Small intestine (tissue), 16 donors: ENCODE measurements at places on chromosomes 6 and 20.

DNA sequence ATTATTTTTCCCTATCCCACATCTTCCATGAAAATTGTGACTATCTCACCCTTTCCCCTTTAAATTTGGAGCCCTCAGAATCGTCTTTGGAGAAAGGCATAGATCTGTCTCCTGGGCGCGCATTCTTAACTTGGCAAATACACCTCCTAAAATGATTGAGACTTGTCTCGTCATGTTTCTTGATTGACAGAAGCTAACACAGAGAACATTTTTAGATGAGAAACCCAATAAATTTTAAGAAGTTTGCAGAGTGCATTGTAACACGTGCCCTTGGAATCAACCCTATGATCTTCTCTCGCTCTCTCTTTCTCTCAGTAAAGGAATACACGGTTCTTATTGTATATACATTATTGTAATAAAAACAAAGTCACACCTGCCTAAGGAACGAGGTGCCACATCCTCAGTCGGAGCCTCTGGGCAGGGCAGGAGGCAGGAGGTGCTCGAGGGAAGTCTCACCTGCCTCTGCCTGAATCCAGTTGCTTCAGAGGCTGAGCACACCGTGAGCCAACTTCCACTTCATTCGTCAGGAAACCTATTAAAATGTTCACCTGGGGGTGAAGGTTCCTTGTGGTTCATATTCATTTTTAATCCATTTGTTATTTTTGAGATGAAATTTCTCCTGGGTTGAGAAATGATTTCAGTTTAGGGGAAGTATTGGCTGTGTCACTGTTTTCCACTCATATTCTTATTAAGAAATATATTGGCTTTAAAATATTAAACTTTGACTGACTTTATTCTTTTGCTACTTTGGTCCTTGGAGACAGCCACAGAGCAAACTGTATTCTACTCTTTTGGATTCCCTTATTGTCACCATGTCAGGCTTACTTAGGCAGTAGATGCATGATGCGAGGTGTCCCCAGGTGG lies 90.5 kb upstream of the THBS2 start:
- DNase-seq = no peak

GRCh38 chr20:44018942-44019637 lies 104.4 kb downstream of the TOX2 start:
- DNase-seq = no peak

DNA sequence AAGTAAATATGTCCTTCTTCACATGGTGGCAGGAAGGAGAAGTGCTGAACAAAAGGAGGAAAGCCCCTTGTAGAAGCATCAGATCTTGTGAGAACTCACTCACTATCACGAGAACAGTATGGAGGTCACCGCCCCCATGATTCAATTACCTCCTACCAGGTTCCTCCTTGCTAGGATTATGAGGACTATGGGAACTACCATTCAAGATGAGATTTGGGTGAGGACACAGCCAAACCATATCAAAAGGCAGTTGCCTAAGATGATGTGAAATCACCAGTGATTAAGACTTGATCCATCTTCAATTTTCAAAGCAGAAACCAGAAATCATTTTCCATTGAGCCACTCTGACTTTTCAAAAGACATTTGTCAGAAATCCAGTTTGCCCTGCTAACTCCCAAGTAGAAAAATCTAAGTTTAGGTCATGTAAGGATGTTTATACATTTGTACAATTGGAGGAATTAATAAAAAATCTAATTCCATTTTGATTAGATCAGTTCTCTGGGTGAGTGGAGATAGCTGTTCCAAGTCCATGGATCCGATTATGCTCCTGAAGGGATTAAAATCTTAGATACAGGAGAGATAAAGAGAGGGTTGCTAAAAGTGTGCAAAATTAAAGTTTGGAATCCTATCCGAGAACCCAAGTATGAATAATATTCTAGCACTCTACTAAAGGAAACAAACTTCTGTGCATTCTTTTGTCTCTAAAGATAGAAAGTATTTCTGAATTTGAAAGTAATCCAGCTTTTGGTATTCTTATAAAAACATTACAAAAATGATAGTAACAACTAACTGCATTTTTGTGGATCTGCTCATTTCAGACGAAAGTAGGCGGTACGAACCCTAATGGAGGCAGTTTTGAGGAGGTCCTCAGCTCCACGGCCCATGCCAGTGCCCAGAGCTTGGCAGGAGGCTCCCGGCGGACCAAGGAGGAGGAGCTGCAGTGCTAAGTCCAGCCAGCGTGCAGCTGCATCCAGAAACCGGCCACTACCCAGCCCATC lies 39.5 kb downstream of the HDDC2 start:
- no peak for DNase-seq

- DNase-seq = no peak
These were observed 222.5 kb upstream of the SPTLC3 start for GRCh38 chr20:12786276-12786675.

DNA sequence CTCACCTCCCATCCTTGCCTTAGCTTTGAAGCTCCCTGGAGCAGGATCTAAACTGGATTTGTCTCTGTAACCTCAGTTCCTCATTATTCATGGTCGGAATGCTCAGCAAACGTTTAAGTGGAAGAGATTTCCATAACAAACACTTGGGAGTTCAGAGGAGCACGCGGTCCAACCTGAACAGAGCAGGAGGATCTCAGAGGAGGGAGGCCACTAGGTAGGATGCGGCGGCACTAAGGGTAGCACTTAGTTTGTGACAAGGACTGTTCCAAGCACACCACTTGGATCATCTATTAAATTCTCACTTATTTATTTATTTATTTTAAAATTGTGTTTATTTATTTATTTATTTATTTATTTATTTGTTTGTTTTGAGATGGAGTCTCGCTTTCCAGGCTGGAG lies 13.3 kb upstream of the CCN5 start:
- no peak for DNase-seq

DNA sequence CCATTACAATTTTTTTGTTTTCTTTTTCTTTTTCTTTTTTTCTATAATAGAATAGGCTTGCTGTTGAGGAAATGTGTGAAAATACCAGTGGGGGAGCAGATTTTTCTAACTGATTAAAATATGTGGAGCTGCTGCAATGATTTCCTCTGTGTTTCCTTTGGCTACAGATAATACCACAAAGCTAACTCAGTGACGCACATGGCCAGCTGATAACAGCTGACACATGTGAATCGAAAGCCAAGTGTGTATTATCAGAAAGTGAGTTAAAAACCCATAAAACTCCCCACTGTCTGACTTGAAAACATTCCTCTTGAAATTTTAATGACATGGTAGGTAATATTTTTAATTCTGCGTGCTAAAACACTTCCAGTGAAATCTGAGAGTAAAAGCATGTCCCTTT lies 70.8 kb upstream of the AHI1 start:
- DNase-seq = peak; percentile 51

DNA sequence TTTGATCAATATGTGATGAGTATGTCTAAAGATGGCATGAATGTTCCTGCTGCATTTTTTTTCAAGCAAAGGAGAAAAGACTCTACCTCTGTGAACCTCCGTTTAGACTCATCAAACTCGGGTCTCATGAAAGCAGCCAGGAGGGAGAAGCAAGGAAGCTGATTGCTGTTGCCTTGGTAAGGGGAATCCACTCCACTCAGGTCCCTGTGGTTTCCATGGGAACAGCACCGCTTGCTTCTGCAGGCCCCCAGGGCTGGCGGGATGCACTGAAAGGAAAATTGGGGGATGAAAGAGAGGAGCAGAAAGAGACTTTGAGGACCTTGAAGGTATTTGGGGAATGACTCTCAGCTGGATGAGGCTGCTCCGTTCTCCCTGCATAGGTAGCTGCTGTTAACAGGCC lies 249.6 kb upstream of the RIN2 start:
- DNase-seq = no peak

GRCh38 chr6:140571145-140571544 lies 1196.7 kb upstream of the CITED2 start:
- DNase-seq = no peak

DNA sequence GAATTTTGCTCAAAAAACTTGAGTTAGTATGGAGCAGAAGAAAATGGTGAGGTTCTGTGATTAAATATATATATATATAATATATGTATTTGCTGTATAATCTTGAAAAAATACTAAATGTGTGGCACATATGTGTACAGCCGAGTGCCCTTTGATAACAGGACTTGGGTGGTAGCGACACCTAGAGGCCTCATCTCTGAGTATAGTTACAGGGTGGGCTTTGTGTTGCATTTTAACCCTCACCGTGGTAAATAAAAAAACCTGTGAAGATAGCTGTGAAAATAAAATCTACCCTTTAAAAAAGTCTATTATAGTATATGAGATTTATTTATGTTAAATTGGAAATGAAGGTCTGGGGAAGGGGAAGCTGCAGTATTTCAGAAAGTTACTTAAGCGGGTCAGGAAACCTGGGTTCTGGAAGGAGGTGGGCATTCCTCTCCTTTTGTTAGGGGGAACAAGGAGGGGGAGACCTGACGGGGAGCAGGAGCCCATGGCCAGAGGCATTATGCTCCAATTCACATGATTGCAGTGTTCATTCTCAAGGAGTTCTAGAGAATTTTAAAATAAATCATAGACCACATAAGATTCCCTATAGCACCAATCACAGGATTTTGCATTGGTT lies 82.7 kb downstream of the SH3BGRL2 start:
- peak; percentile 43 for DNase-seq

- peak; percentile 67 for DNase-seq
These were observed 319.1 kb downstream of the TFAP2B start for GRCh38 chr6:51137777-51138176.

DNA sequence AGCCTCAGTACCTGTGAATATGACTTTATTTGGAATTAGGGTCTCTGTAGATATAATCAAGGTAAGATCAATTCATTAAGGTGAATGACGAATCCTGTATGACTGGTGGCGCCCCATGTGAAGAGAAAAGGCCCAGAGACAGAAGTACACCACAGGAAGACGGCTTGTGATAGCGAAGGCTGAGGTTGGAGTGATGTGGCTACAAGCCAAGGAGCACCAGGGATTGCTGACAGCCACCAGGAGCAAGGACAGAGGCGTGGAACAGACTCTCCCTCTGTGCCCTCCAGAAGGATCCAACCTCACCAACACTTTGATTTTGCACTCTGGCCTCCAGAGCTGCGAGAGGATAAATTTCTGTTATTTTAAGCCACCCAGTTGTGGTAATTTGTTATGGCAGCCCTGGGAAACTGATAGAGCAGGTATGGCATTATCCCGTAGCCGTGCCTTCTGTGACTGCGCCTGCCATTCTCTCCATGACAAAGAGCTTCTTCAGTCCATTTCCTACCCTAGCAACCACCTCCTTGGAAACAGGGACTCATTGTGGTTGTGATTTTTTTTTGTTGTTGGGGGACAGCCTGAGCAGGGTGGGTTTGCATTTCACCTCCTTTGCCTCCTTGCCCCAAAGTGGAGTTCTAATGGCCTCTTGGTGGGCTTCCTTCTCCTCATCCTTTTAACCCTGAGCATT lies 29.6 kb downstream of the PTK7 start:
- DNase-seq = no peak

DNA sequence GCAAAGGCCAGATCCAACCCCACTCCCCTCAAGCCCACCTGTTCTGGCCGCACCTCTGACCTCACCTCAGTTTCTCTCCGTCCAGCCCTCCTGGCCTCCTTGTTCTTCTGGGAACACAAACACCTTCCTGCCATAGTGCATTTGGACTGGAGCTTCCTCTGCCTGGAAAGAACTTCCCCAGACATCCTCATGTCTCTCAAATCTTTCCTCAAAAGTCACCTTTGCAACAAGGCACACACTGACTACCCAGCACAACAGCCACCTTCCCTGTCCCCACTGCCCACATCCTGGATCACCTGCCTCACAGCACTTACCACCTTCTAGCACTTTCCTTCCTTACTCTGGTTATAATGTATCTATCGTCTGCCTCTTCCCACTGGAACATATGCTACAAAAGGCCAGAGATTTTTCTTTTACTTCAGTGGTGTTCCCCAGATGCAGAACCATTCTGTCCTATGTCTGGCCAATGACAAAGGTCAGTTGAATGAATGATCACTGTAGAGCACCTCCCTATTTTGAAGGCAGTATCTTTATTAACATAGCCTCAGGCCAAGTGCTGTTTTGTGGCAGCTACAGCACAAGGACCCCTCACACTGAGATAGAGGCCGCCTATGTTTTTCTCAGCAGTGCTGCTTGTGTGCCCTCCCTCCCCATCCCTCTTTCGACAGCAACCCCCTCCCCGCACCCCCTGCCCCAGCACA lies 4.1 kb downstream of the HLA-B start:
- DNase-seq = no peak

- peak; percentile 74 for DNase-seq
These were observed 15.7 kb downstream of the NRSN2 start for GRCh38 chr20:362271-363254.

GRCh38 chr20:26209171-26209941 lies 512.7 kb upstream of the ZNF337 start:
- peak; percentile 5 for DNase-seq

- no peak for DNase-seq
These were observed 88.7 kb downstream of the THBS2 start for GRCh38 chr6:169164986-169165385.

DNA sequence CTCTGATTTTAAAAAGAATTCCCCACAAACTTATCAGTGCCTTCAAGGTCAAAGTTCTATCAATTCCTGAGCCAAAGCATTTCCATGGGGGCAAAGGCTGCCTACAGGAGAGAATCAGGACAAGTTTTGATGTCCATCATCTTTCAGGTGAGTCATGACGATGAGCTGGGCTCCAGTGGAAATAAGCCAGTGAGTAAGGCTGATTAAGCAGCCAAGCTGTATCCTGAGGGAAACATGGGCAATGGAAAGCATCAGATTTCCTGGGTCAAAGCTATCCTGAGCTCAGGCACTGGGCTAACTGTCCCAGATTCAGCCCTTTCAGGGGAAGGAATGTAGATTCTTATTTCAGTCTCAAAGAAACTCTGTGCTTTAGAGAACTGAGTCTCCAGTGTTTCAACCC lies 377.4 kb downstream of the CD109 start:
- DNase-seq = peak; percentile 28

DNA sequence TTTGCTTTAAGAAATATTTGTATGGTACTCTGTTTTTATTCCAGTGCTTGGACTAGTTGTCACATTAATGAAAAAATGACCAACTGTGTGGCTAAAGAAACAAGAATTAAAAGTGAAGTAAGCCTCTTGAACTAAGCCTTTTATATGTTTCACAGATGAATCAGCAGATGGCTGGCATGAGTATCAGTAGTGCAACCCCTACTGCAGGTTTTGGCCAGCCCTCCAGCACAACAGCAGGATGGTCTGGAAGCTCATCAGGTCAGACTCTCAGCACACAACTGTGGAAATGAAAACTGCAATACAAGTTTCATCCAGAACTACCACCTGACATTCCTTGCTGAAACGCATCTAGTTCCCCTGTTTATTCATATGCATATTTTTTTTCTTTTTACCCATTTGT lies 96.8 kb downstream of the B3GAT2 start:
- no peak for DNase-seq
